IMR-90 (cell line): ENCODE measurements at places on chromosomes 6 and 20. TPM values are rescaled to one million over a fixed set of nuclear protein-coding genes. Genes with fewer than 3 reads are reported as not detected.
A peak's percentile ranks its signal among the peaks of the same experiment; 100 is the strongest.

Gene TENT5A
- total RNA-seq = 10.8 and 16.9 TPM in 2 replicates

GRCh38 chr6:144298916-144299315, 13.8 kb downstream of the UTRN start:
- peaks cover 5% of the 10 kb centered on the region for H3K36me3 ChIP-seq
- no peak for DNase-seq
- H3K4me3 ChIP-seq = no peak overlapping the region

- no peaks in the 10 kb centered on the region for H3K27me3 ChIP-seq
- peaks cover 22% of the 10 kb centered on the region for H3K4me1 ChIP-seq
- H3K27ac ChIP-seq = no peak overlapping the region; the same call in 1 of the 2 replicates
- peaks cover 22% of the 10 kb centered on the region for H3K36me3 ChIP-seq
These were observed 4.0 kb downstream of the TNFRSF6B start for GRCh38 chr20:63700199-63701050.

DNA sequence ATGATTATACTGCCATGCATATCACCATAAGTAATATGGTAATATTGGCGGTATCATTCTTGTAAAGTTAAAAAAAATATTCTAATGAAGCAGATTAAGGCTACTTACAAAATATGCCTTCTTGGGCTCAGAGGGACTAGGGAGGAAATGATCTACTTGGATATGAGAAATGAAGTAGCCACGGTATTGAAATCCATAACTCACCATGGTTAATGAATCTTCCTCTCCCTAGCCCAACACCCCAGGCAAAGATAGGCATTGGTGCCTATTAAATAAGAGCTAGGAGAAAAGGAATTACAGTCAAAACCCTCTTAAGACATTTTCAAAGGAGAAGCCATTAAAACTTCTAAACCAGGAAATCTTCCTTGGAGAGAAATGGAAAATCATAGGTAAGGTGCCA, 280.5 kb downstream of the TFAP2B start:
- H3K4me1 ChIP-seq = no peaks in the 10 kb centered on the region
- H3K36me3 ChIP-seq = no peaks in the 10 kb centered on the region
- no peak overlapping the region for H3K4me3 ChIP-seq

- H3K36me3 ChIP-seq = no peaks in the 10 kb centered on the region
- H3K27me3 ChIP-seq = no peaks in the 10 kb centered on the region
- H3K27ac ChIP-seq = peak overlapping the region; percentile 92
- DNase-seq = peak; percentile 45
These were observed 92.0 kb upstream of the PRDM1 start for GRCh38 chr6:105994118-105994590.

DNA sequence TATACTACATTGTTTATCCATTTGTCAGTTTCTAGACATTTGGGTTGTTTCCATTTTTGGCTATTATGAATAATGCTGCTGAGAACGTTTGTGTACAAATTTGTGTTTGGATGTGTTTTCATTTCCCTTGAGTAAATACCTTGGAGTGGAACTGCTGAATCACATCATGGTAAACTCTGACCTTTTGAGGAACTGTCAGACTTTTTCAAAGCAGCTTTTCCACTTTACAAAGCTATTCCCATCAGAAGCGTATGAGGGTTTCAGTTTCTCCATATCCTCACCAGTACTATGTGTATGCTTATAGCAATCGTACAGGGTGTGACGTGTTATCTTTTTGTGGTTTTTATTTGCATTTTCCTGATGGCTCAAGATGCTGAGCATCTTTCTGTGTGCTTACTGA, 103.7 kb downstream of the MYO6 start:
- no peak overlapping the region for H3K4me3 ChIP-seq
- no peaks in the 10 kb centered on the region for H3K36me3 ChIP-seq
- peaks cover 8% of the 10 kb centered on the region for H3K4me1 ChIP-seq
- H3K27me3 ChIP-seq = no peaks in the 10 kb centered on the region
- peak; percentile 29 for DNase-seq

DNA sequence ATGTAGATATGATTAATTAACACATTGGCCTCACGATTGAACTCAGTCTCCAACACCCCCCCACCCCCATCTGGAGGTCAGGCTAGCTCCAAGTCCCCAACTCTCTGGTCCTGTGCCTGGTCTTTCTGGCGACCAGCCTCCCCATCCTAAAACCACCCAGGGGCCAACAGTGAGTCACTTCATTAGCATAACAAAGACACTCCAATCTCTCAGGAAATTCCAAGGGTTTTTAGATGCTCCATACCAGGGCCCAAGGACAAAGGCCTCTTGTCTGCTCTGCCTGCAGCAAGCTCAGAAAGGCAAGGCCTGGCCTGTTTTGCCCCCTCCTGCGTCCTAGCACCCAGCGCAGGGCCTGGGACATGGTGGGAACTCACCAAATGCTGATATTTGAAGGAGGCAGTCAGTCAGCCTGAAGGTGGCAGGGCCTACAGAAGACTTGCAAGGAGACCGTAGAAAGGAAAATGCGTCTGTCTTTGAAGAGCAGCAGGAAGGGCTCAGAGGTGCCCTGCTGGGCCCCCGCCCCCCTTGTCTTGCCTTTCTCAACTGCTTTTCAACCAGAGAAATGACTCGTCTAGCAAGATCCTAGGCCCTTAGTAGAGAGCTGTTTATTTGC, 184.7 kb downstream of the CDH4 start:
- peaks cover 5% of the 10 kb centered on the region; the same call in 1 of the 2 replicates for H3K4me1 ChIP-seq
- peak overlapping the region; percentile 67 for H3K27ac ChIP-seq
- no peaks in the 10 kb centered on the region for H3K27me3 ChIP-seq
- H3K4me3 ChIP-seq = no peak overlapping the region
- peak; percentile 58 for DNase-seq

GRCh38 chr6:1945235-1945832, 300.1 kb downstream of the GMDS start:
- no peaks in the 10 kb centered on the region for H3K36me3 ChIP-seq
- no peaks in the 10 kb centered on the region for H3K4me1 ChIP-seq
- DNase-seq = no peak
- no peak overlapping the region for H3K4me3 ChIP-seq
